ENCODE measurements at places on chromosomes 5 and 9. TPM values are rescaled to one million over a fixed set of nuclear protein-coding genes. Genes with fewer than 3 reads are reported as not detected.

DNA sequence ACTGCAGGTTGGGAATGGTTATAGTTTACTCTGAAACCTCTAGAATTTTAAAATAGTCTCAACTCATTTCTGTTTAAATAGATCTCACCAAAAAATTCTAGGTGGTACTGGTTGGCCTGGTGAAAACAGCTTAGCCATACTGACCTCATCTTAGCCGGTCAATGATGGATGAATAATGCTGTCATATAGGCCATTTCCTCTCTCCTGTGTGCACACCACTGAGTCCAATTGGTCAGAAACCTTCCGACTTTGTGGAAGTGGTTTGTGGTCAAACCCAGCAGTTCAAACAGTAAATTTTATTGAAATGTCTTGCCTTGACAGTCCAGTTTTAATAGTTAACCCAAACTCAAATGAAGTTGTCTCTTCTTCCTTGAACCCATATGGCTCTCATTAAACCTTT, 98.6 kb downstream of the GIN1 start:
- DNase-seq, result no peak

Gene PDZD2
- 0.02 TPM for total RNA-seq

Gene CDH6
- not detected for total RNA-seq

- peak; percentile 18 for DNase-seq
Observed at GRCh38 chr5:142915813-142916424, 145.7 kb downstream of the ARHGAP26 start.

- no peak for DNase-seq
Observed at GRCh38 chr9:107999011-107999410, 509.4 kb upstream of the KLF4 start.

Gene BOD1
- 24.1 TPM for total RNA-seq

Data from activated T-cell treated with anti-CD3 and anti-CD28 coated beads, Interleukin-2, amount 50 U/mL, for 72 hours (primary cell).